ENCODE measurements at places on chromosomes 1 and 21.

GRCh38 chr1:230171356-230172015 is 104.4 kb downstream of the GALNT2 start:
- no peak for DNase-seq

GRCh38 chr21:43654806-43655489 is 4.3 kb downstream of the HSF2BP start:
- DNase-seq, result no peak

GRCh38 chr1:242016479-242016878 is 17.6 kb upstream of the MAP1LC3C start:
- DNase-seq, result no peak

DNA sequence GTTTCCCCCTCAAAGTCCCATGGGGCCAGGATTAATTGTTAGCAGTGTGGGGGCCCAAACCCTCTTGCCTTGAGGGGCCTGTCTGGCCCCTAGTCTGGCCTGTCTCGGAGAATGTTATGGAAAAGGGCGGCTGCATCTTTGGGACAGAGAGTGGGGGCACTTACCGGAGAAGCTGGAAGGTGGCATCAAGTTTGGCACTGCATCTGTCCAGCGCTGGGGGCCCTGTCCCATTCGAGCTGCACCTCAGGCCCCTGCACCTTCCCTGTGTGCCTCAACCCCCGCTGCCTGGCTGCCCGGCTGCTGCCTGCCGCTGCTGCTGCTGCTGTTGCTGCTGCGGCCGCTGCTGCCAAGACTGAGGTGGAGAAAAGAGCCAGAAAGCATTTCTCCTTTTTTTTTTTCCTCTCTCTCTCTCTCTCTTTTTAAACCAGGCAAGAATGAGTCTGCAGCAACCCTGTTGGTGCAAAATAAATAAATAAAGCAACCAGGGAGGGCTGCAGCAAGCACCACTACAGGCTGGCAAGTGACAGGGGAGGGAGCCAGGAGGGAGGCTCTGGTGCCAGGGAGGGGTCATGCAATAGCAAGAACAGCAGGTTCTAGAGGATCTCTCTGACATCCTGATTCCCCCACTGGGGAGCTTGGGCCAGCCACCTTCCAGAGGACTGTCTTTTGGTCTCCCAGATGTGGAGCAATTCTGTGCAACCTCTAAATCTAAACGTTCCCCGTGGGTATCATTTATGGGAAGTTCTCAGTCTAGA is at the start of gene LINGO4:
Gene LINGO4, minus strand, starts transcription at position 354 of the 755 bp plus-strand sequence. CDS start 2,715 bp downstream, outside the sequence.
- no peak for DNase-seq

GRCh38 chr1:180279651-180280050 is 49.6 kb downstream of the LHX4 start:
- no peak for DNase-seq

GRCh38 chr1:207993477-207994445 is 82.8 kb upstream of the CD34 start:
- peak; percentile 1 for DNase-seq

DNA sequence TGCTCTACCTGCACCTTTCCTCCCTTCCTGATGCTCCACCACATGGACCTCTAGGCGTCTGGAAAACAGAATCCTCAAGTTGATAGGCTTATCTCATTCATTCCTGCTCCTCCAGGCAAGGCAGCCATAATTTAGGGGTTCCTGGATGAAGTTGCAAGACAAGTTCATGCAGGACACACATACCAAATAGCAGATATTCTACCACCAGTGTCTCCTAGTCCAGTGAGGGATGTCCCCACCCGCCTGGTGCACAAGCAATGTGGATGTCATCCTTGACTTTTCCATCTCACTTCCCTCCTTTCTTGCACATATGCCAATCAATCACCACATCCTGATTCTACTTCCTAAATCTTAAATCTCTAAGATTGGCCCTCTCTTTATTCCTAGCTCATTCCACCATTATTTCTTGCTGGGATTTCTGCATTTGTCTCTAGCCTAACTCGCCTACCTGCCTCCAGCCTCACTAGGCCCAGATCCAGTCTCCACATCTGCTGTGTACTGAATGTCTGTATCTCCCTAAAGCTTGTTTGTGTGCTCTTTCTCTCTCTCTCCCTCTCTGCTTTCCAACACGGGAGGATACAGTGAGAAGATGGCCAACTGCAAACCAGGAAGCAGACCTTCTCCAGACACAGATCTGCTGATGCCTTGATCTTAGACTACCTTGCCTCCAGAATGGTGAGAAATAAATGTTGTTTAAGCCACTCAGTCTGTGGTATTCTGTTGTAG is 40.5 kb downstream of the CD34 start:
- no peak for DNase-seq

DNA sequence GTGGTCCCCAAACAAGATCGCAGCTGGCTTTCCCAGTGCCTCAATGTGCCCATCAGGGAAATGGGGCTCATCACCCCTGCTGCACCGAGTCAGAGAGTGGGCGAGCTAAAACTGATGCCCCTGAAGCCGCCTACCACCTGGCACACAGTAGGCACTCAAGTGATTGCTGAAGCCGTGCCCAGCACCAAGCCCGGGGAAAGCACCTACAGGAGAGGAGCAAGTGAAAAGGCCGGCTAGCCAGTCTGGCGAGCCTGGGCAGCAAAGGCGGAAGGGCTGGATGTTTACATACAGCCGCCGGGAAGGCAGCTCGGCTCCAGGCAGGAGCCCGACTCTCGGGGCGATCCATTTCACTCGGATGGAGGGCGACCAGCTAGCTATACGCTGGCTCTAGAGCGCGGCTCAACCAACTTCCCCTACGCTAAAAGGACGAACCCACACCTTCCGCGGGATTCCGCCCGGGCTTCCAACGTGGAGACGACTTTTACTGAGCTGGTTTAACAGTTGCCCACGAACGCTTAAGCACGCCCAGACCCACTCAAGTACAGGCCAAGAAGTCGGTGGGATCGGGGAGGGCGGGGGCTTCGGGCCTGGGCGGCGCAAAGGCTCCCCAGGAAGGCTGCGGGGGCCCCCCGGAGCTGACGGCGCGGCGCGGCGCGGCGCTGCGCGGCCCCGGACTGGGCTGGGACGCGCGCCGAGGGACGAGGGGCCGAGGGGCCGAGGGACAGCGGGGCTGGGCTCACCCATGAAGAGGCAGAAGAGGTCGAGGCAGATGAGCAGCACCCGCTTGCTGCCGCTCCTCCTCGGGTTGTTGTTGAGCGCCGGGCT is 1.0 kb downstream of the PLPP3 start:
- DNase-seq, result no peak

DNA sequence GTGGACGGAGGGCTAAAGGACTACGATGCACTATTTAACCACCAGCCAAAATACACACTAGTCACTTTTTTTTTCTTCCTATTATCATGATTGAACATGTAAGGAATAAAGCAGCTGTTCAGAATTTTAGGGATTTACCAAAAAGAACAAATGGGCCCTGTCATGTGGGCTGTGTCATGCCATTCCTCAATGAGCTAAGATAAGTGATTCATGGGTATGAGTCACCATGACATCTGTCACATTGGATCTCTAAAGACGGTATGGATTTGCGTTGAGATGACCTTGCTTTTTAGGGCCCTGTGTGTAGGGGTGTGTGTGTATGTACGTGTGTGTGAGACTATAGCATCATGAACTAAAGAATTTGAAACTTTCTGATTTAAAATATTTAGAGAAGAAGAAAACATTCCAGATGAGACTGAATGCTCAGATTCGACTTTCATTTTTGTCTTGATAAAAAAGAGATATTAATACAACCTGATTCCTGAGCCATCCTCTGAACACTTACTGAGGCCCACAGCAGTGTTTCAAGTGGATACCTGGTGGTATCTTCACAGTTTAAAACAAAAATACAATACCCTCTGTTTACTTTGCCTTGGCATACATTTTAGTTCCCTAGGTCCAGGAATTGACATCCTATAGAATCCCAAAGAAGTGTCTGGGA is 246.1 kb upstream of the DUSP10 start:
- no peak for DNase-seq

- no peak for DNase-seq
Observed at GRCh38 chr1:9240914-9241820, 6.6 kb downstream of the H6PD start.

GRCh38 chr1:91498035-91498434 is 2.6 kb upstream of the CDC7 start:
- DNase-seq, result no peak

DNA sequence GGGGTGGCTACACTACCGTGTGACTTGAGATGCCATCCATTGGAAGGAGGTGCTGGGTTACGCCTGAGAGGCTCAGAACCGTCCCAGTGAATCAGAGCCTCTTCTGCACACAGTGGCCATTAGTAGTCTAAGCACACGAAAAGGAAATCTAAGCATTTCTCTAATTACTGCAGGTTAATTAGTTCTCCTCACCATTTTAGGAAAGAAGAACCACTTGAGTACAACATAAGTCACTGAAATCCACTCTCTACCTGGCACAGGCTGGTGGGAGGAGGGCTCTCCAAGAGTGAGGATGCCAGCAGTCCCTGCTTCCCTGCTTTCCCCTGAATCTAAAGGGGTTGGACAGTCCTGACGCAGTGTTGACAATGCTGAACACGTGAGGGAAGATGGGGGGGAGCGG is 606.3 kb downstream of the NPHP4 start:
- DNase-seq, result no peak

- DNase-seq, result no peak
Observed at GRCh38 chr21:32298148-32298559, 501 bp upstream of the MRAP start.

- peak; percentile 20 for DNase-seq
Observed at GRCh38 chr1:183882335-183883167, 77.6 kb downstream of the RGL1 start.

DNA sequence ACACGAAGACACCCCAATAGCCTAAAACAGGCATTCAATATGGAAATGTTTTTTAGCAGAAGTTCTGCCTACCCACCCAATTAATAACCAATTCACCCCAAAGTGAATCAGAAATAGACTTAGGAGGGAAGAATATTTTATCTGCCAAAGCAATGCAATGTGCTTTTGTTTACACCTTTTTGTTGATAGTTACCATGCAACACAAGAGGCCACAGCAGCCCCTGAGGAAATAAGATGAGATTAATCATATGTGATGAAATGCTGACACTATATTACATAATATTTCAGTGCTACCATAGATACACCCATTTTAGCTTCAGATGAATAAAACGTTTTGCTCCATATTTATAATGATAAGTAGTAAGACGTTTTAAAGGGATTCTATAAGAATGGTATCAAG is 60.9 kb upstream of the RGS2 start:
- DNase-seq, result no peak

GRCh38 chr1:167911413-167911812 is 2.5 kb downstream of the ADCY10 start:
- no peak for DNase-seq

GRCh38 chr1:27217401-27217800 is 17.0 kb upstream of the WDTC1 start:
- no peak for DNase-seq

DNA sequence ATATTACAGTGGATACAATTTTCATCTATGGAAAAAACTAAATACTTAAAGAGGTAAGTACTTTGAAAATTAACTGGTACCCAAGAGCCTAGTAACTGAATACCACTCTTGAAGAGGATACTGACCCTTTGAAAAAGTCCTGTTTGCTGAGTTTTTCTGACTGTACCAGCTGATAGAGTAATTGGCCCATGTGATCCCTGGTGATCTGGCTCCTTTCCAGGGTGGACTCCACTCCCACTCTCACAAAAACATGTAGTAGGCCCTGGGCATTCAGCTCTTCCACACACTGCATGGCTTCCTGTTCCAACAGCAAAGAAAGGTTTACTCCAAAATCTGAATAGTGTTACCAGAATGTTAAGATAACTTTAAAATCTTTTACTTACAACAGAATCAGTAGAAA is 53.6 kb upstream of the HP1BP3 start:
- DNase-seq, result no peak

GRCh38 chr1:91133248-91133647 is 111.4 kb upstream of the ZNF644 start:
- DNase-seq, result no peak

- no peak for DNase-seq
Observed at GRCh38 chr1:239633432-239633831, 247.1 kb downstream of the CHRM3 start.

GRCh38 chr1:1331068-1331965 is at the start of gene TAS1R3:
Gene TAS1R3, plus strand, starts transcription at chr1:1331280. Its CDS starts 66 bp downstream, at chr1:1331346.
- no peak for DNase-seq

- no peak for DNase-seq
Observed at GRCh38 chr1:211336161-211336560, 9.5 kb downstream of the TRAF5 start.

Data from AML-193 (cell line).